Fibroblast of the conjunctiva (primary cell): ENCODE measurements at places on chromosomes 5 and 9.

DNA sequence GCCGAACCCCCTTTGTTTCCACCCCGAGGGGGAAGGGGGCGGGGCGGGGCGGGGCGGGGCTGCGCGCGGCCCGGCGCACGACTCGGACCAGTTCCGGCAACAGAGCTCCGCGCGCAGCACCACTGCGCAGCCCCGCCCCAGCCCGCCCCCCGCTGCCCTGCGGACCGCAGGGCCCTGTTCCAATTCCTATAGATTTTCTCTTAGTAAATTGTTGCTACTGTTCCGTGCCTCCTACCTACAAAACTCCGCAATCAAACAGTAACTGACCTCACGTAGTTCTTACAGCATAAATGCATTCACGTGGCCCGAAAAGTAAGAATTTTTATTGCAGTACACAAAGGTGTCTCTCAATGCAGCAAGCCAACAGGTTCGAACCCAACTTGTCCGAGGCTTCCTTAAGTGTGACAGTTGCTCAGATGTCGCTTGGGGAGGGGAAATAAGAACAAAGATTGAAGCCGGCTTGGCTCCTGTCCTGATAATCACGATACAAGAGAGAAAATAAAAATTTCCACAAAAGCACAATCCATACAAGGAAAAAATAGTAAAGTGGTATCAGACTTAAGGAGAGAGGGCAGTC lies 1.2 kb upstream of the RNF38 start:
- DNase-seq, result no peak

GRCh38 chr9:90423661-90424193 lies 218.9 kb downstream of the DIRAS2 start:
- DNase-seq, result no peak

- no peak for DNase-seq
Measured at GRCh38 chr5:157574456-157575380, 857 bp downstream of the ADAM19 start.

DNA sequence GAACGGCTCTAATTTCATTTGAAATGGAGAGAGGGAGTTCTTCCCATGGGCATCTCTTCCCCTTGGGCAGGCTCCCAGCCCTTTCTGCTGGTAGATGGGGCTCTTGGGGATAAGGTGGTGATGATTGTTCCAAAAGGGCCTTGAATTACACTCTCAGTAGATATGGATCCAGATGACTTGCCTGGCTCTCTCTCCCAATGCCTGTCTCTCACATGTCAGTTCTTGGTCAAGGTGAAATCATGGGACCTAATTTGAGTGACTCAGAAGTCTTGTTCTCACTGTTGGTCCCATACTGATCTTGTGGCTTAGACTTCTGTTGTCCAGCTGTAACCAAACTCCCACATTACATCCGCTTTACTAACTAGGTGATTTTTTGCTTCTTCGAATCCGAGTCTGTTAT lies 317.0 kb upstream of the RFX3 start:
- DNase-seq, result no peak

DNA sequence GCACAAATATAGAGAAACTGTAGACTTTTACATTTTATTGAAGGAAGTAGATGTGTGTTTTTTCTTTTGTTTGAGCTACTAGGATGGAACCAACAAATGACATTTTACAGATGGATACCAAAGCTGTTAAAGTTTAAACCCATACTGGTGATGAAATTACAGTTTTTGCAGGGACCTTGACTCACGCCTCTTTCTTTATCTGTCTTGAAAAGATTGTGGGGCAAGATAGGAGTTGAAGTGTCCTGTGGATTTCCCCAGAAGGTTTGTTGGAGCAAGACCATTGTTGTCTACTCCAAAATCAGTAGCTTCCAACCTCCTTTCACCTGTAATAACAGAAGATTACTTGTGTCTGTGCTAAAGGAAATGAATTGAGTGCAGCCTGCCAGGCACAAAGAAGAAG lies 4.1 kb upstream of the C5orf63 start:
- no peak for DNase-seq
